ENCODE measurements at places on chromosomes 6 and 20.

GRCh38 chr6:34182751-34183531 is 37.1 kb upstream of the GRM4 start:
- DNase-seq: no peak

DNA sequence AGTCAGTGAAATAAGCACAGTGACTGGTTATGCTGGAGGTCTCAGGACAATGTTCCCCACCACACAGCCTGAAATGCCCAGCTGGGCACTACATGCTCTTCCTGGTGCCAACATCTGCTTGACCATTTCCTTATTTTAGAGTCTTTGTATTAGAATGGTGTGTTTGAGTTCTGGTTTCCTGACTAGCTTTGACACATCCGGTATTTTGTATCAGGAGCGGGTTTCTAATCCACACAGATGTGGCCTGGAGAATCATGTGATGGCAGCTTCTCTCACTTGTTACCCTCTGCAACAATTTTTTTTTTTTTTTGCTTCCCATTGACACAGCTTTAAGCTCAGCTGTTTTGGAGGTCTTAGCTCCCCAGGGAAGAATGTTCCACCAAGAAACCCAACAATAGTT is 164.5 kb upstream of the CST7 start:
- no peak for DNase-seq

DNA sequence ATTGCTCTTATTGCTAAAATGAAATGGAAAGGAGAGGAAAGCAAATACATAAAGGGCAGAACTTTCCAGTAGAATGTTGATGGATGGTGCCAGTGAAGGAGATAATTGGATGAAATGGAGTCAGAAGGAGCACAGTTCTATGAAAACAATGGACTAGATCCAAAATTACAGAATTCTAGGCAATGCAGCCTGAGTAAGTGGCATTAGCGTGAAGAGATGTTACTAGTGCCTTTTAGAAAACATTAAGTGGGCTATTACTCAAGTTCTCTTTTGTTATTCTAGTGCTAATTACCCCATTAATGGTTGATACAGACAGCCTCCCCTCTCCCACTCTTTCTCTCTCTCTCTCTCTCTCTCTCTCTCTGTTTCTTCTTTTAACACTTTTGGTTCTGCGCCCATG is 209.5 kb upstream of the RGS17 start:
- no peak for DNase-seq

- no peak for DNase-seq
These were observed 38.0 kb downstream of the VGLL2 start for GRCh38 chr6:117303323-117303722.

GRCh38 chr6:79833964-79834284 is 113.4 kb downstream of the ELOVL4 start:
- DNase-seq: no peak

GRCh38 chr6:14709066-14709670 is 536.7 kb upstream of the JARID2 start:
- no peak for DNase-seq

DNA sequence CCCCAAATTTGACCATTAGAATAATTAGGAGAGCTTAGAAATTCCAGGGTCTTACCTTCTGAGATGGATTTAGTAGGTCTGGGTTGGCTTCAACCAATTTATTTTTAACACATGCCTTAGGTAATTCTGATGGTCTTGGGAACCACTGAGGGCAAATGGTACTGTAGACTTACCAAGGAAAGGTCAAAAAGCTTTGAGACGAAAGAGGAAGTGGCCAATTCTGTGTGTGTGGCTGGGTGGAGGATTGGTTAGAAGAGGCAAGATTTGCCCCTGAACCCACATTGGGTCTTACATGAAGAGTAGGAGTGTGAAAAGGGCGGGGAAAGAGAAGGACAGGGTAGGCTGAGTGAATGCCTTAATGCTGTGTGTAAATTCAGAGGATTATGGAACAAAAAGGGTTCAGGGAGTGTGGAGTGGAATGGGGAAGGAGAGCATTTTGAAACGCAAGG is 2.7 kb downstream of the ITCH start:
- no peak for DNase-seq

- peak; percentile 56 for DNase-seq
These were observed 12.3 kb upstream of the HDDC2 start for GRCh38 chr6:125314009-125314581.

DNA sequence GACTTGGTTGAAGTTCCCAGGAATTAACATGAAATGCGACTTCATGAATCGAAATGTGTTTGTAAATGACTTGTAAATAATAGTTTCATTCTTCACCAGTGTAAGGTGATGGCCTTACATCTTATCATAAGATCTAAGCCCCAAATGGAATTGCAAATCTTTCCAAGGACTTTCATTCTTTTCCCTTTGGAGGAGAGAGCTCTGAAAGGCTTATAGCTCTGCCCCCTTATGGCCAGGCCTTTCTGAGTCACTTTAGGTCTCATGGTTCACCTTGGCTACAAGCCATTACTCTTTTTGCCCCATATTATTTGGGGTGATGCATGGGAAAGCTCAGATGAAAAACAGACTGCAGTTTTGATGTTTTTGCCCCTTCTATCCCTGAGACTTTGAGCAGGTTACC is 209.1 kb upstream of the BMP2 start:
- DNase-seq: no peak

GRCh38 chr6:36963451-36964290 is 9.1 kb downstream of the PI16 start:
- DNase-seq: no peak

DNA sequence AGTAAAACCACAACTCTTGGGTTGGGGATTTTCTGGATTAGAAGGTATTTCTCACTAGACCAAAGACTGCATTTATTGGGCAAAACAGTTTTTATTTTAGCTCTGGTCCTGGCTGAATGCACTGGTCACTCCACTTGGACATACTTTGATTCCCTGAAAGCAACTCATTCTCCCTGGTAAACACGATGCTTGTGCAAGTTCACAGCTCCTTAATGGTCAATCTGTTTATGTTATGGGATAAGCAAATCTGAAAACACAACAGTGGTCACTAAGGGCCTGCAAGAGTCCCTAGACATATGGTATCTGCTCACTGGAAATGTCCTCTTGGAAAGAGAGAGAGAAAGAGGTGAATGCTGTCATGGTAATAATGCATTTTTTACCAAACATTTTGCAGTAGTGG is 559.8 kb downstream of the CDH26 start:
- DNase-seq: no peak

- DNase-seq: no peak
These were observed 94.5 kb upstream of the STXBP5 start for GRCh38 chr6:147109707-147110106.

GRCh38 chr6:2360716-2361115 is 115.3 kb upstream of the GMDS start:
- DNase-seq: no peak

DNA sequence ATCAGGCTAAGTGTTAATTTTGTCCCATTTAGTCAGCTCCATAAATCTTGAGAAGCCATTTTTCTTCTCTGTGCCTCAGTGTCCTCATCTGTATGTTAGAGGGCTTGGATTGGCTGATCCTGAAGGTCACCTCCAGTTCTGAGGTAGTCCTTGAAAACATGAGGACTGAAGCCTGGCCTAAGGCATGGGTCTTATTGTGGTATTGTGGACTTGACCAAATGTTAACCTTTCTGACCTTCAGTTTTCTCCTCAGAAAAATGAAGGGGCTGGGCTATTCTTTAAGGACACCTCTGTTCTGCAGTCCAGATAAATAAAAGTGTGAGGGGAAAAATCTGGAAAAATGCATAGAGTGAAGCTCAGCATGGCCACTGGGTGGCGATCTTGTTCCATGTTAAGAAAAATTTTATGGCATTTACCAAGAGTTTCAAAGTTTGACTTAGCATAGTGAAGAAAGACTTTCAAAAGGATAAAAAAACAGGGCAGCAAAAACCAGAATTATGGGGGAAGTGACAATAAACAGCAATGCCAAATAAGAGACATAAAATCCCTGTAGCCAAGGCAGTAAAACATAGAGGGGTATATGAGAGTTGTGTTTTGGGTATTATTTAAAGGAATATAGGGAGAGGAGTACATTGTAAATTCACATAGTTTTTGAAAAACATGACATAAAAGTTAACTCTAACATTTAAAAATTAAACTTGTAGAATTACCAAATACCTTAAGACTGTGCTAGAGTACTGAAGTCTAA is 13.2 kb upstream of the TFB1M start:
- DNase-seq: peak; percentile 43

- DNase-seq: no peak
These were observed 23.3 kb upstream of the PHACTR3 start for GRCh38 chr20:59580991-59581401.

- no peak for DNase-seq
These were observed 2.0 kb downstream of the LY86 start for GRCh38 chr6:6590530-6590929.

GRCh38 chr6:108777536-108777935 is 70.7 kb upstream of the ARMC2 start:
- DNase-seq: no peak

GRCh38 chr6:117265410-117266256 is at the start of gene VGLL2:
TSS of gene VGLL2 (plus strand) at chr6:117265558. CDS start at chr6:117265764, 206 bp downstream.
- DNase-seq: no peak

- no peak for DNase-seq
These were observed 2.6 kb downstream of the MPIG6B start for GRCh38 chr6:31725502-31726350.

- DNase-seq: peak; percentile 98
These were observed 158.1 kb downstream of the DTNBP1 start for GRCh38 chr6:15504581-15505350.

GRCh38 chr20:3031524-3032147 is 11.8 kb upstream of the GNRH2 start:
- no peak for DNase-seq

- no peak for DNase-seq
These were observed 10.8 kb upstream of the POU3F2 start for GRCh38 chr6:98823428-98824161.

GRCh38 chr6:119241111-119241465 is 108.5 kb downstream of the MAN1A1 start:
- peak; percentile 17 for DNase-seq

GRCh38 chr6:132279592-132280139 is 121.6 kb downstream of the MOXD1 start:
- peak; percentile 36 for DNase-seq

DNA sequence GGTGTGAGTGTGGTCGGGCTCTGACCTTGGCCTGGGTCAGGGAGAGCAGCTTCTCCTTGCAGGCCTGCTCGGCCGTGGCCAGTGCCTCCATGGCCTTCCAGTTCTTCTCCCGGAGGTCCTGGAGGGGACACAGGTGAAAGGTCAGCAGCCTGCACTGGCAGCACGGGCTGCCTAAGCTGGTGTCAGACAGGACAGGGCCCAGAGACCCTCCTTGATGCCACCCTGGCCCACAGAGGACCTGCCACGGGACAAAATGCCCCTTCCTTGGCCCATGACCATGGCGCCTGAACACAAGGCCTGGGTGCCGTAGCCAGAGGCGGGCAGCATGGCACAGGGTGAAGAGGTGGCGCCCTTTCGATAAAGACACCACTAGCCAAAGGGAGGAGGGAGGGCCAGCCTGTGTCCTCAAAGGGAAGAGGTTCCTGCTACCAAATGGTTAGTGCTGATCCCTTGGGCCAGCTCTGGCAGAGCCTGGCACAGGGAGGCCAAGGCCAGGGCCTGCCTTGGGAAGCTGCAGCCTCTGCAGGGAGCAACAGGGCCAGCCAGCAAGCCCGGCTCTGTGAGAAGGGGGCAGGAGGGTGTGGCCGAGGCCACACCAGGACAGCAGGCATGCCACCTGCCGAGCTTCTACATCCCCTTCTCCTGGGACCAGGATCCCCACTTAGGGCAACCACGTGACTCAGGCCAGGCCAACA is 54.8 kb downstream of the DSTN start:
- no peak for DNase-seq

GRCh38 chr6:128337619-128338018 is 182.8 kb downstream of the PTPRK start:
- DNase-seq: no peak

GRCh38 chr6:84669945-84670344 is 94.5 kb downstream of the TBX18 start:
- no peak for DNase-seq

GRCh38 chr20:39576771-39577170 is 614.6 kb downstream of the DHX35 start:
- no peak for DNase-seq

DNA sequence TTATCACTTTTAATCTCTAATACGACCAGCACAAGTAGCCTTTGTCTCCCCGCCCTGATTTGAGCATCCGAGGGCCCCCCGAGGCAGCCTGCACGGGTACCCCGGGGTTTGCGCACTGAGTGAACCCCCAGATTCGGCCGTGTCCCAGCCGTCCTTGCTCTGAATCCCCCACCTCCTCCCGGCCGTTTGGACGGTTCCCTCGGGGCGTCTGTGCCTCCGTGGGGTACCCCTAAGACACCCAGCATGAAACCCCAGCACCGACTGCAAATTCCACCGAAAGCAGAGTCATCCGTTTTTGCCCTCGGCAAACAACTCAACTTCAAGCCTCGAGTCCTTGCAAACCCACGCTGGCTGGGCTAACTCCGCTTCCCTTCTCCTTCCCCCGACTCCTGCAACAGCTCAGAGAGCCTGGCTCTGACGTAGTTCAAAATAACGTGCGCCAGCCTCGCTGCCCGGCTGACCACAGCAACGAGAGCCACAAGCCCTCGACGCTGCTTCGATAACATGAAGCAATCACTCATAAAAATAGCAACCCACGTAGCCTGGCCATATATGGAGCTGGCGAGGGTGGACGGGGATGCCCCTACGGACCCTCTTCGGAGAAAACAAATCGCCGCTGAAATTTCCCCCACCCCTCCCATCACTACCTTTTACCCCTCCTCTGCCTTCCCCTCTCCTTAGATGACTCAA is 764 bp upstream of the SNAP25 start:
- DNase-seq: peak; percentile 37

- no peak for DNase-seq
These were observed 32.2 kb upstream of the MYB start for GRCh38 chr6:135148889-135149288.

GRCh38 chr6:44470746-44471145 is 83.2 kb downstream of the CDC5L start:
- DNase-seq: no peak

GRCh38 chr20:36200451-36200850 is 35.8 kb upstream of the AAR2 start:
- no peak for DNase-seq

DNA sequence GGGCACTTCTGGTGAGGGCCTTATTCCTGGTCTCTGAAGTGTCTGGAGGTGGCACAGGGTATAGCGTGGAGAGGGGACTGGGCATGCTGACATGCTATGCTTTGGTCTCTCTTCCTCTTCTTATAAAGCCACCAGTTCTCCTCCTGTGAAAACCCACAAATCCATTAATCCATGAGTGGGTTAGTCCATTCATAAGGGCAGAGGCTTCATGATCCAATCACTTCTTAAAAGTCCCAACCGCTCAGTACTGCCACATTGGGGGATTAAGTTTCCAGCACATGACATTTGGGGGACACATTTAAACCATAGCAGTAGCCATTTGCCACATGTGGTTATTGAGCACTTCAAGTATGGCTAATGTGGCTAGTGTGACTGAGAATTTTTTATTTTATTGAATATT is 3.8 kb upstream of the TRIB3 start:
- no peak for DNase-seq

- DNase-seq: no peak
These were observed 100.2 kb upstream of the TIAM2 start for GRCh38 chr6:154894902-154895301.

- no peak for DNase-seq
These were observed 39.3 kb downstream of the PCNA start for GRCh38 chr20:5080384-5080877.
